ENCODE measurements at places on chromosomes 4 and X.

DNA sequence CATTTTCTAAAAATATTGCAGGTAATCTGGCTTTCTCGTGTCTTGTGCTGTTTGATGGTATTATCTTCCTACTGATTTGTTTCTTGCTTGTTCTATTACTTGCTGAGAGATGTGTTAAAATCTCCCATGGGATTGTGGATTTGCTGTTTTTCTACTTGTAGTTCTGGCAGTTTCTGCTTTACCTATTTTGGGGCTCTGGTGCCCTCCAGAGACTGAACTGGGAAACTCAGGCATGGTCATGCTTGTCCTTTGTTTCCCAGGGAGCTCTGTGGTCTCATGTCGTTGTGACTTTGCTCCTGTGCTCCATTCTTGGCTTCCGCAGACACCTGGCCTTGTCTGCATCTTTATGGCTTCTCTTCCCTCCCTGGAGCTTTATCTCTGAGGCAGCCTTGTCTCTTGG, 39.5 kb downstream of the NSD2 start:
- DNase-seq: peak; percentile 48

DNA sequence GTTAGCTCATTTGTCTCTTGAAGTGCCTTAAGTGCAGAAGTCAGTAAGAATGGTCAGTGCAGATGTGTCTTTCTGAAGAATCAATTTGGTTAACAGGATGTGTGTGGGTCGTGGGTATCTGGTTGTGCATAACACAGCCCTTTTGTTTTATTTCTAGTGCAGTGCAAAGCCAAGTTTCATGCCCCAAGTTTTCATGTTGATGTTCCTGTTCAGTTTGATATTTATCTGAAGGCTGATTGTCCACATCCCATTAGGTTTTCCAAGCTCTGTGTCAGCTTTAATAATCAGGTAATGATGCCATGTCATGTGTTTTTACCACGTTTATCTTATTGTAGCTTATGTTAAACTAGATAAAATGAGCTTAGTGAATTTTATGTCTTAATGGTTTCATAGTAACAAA, 27.4 kb downstream of the TRAPPC11 start:
- no peak for DNase-seq

GRCh38 chrX:110951472-110952269, 144.3 kb upstream of the PAK3 start:
- DNase-seq: no peak

- no peak for DNase-seq
These were observed 53.5 kb upstream of the SMIM31 start for GRCh38 chr4:164700471-164700870.

- DNase-seq: no peak
These were observed 235.5 kb upstream of the MID1 start for GRCh38 chrX:10855845-10856244.

- peak; percentile 8 for DNase-seq
These were observed 6.3 kb upstream of the SORCS2 start for GRCh38 chr4:7186031-7186430.

GRCh38 chr4:48543796-48544195, 53.7 kb downstream of the ZAR1 start:
- DNase-seq: no peak

DNA sequence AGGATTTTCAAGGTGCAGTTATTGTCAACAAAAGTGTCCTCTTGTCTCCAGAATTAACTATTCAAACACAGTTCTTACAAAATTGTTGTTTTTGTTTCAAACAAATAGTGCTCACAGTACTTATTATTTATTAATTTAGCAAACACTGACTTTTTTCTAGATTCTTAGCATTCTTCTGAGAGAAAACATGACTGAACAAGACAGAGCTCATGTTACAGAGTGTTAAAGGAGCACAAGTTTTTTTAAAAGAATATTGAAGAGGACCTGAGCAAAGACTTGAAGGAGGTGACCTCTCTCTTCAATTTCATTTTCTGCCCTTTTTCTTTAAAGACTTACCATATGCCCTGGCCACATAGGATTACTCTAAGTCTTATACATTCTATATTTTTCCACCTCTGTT, 2220.3 kb upstream of the AGA start:
- DNase-seq: no peak

- DNase-seq: no peak
These were observed 37.3 kb downstream of the SEC24D start for GRCh38 chr4:118798658-118799057.

All from NCI-H2081 (cell line).